Cerebellum (tissue), 4 donors: ENCODE measurements at places on chromosomes 4 and X. TPM values are rescaled to one million over a fixed set of nuclear protein-coding genes. Genes with fewer than 3 reads are reported as not detected.

DNA sequence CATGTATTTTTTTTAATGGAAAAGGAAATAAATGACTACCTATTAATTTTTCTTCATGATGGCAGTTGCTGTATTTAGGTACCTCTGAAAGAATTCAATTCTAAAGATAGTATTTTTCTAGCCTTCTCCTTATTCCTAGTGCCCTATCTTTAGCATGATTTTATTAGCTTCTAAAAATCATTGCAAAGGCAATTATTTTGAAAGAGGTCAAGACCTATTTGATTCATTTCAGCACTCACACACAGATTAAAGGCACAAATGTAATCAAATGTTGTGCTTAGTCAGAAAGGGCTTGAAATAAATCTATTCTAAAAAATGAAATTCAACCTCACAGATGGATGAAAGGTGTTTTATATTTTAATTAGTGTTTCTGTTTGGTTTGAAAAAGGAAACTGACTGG lies 74.8 kb upstream of the POF1B start:
- no peak for DNase-seq

DNA sequence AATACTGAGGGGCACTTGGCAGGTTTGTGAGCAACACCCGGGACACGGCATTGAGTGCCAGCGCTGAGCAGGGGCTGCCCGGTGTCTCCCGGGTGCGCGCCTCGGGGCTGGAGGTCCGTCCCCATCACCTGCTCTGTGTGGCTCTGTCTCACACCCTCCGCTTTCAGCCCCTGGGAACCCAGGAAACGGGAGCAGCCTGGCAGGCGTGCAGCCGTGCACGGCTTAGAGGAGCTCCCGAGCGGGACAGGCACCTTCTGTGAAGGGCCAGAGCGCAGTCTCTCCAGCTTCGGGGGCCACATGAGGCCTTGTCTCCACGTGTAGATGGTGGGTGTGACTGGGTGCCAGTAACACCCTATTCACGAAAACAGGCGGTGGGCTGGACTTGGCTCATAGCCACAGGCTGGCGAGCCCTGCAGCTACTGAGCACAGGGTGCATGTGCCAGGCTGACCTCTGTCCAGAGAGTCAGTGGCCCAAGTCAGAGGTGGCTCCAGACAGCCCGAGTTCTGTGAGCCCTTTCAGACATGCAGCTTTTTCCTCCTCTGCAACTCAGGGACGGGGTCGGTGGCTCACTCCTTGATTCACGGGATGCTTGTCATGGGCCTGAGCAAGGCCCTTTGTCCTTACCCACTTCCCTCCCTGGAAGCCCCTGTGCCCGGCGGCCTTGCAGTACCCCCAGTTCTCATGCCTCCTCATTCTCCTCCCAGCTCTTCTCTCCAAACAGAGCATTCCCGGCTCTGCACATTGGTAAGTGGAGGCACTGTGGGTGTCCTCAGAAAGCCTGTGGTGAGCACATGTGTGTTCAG lies 23.5 kb downstream of the UVSSA start:
- DNase-seq, result no peak

GRCh38 chrX:112835019-112835418 lies 5.6 kb downstream of the AMOT start:
- no peak for DNase-seq

DNA sequence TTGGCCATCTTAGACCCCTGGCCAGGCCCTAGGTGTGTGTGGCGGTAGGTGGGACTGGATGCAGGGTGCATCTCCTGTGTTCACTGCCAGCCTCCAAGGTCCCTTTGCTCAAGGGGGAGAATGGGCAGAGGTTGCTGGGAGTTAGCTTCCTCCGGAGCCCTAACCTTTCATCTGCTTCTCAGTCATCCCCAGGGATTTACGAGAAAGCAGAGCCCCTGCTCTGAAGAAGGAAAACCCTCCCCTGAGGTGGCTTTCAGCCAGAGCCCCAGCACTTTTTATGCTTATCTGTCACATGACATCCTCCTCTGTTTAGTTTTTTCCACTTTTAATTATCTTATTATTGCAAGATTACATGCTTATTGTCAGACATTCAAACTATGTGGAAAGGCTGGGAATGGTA lies 44.9 kb upstream of the DDX3X start:
- DNase-seq, result no peak

- DNase-seq, result no peak
These were observed 819.1 kb upstream of the EPHA5 start for GRCh38 chr4:66489370-66489769.

DNA sequence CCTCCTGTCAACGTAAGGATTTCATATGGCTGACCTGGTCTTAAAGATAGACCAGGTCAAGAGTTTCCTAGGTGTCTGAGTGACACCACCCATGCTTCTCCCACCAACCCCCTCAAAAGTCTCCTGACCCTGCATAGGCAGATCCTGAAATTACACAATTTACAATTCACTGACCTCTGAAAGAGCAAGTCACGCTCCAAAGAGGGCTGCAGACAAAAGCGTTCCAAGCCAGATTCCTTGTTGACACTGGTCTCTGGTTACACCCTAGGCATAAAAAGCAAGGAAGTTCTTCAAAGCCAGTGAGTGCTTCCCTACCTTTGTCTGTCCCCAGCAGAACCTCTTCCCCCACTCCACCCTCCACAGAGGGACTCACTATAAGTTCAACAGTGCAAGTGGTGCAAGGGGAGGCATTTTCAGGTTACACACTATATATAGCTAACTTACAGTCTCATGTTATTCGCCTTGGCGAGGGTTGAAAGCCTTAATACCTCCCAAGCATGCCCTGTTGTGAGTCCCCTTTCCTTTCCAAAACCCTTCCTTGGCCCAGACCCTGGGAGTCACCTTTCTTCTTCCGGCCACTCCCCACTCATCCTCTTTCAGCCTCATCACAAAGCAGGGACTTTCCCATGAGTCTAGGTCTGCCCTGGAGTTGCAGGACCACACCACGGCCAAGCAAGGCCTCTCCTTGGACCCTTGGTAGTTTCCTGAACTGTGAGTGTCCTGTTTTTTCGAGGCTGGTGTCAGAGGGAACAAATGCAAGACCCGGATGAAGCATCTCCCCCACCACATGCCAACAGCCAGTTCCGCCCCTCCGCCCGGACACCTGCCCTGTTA lies 58.0 kb upstream of the KLF3 start:
- DNase-seq, result no peak

DNA sequence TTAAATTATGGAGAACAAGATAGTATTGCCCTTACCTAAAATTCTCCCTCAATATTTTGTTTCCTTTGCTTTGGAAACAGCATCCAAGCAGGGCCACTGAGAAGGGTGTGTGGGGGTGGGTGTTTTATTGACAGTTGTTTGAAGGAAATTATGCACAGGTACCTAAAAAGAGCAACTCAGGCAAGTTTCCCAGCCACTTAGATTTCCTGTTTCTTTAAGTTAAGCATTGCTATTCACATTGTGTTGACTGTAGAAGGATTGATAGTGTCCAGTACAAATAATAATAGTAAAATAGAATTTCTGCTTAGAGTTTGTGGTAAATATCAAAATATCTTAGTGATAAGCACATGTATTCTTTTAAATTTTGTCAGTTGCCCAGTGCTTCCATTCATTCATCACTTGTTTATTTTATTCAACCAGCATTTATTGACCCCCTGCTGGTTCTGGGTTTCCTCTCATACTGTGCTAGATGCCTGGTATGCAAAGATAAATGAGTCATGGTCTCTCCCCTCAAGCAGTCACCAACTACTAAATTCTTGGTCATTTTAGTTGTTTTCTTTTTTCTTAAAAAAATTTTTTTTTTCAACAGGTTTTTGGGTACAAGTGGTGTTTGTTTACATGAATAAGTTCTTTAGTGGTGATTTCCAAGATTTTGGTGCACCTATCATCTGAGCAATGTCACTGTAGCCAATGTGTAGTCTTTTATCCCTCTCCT lies 50.0 kb downstream of the GALNT7 start:
- DNase-seq, result no peak

DNA sequence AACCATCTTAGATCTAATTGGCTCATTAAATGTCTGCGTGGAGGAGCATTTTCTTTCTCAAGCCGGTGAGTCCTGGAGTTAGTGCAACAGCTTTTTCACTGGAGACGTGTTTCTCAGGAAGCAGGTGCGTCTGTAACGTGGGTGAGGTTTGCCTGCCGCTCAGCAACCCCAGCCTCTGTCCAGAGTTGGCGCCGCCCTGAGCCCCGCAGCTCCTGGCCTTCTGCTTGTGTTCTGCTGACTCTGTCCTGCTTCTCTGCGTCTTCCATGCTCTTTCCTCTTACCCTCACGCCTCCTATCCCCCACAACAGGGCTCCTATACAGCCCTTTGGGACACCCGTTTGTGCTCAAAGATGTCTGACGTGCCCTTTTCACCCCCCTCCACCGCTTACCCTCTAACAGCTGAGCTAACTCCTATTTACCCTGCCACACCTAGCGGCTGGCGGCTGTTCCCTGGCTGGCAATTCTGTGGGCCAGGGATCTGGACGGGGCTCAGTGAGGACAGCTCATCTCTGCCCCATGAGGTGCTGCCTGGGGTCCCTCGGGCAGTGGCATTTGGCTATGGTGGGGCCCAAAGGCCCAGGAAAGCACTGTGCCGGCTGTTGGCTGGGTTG lies 18.8 kb downstream of the DOK7 start:
- no peak for DNase-seq

The GLRA3 gene
- 8.1 TPM for total RNA-seq

The TNIP3 gene
- 0.73 TPM for total RNA-seq

The ALAS2 gene
- total RNA-seq, result 25.7 TPM

The MORF4L2 gene
- 207 TPM for total RNA-seq
